NCI-H1105 (cell line): ENCODE measurements at places on chromosomes 3 and 15.
A peak's percentile ranks its signal among the peaks of the same experiment; 100 is the strongest.

DNA sequence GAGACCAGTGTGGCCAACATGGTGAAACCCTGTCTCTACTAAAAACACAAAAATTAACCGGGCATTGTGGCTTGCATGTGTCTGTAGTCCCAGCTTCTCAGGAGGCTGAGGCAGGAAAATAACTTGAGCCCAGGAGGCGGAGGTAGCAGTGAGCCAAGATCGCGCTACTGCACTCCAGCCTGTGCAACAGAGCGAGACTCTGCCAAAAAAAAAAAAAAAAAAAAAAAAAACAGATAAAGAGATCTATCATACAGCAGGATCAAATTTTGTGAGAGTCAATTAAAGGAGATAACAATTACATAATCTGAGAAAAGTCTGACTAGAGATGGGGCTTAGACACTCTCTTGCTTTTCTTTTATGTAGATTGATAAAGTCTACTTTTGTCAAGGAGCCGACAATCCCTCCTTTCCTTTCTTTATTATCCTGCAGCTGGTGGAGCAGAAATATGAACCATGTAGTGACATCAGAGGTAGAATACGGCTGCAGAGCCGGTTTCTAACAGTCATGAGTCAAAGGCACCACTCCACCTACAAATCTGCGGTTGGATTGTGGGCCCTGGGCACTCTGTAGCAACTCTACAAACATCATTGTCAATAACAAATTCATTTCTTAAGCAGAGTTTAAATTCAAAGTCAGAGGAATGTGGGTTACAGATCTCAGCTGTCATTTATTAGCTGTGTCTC, 9.0 kb downstream of the C2CD4A start:
- DNase-seq: peak; percentile 76

GRCh38 chr3:6518709-6519345, 342.1 kb upstream of the GRM7 start:
- DNase-seq: no peak

DNA sequence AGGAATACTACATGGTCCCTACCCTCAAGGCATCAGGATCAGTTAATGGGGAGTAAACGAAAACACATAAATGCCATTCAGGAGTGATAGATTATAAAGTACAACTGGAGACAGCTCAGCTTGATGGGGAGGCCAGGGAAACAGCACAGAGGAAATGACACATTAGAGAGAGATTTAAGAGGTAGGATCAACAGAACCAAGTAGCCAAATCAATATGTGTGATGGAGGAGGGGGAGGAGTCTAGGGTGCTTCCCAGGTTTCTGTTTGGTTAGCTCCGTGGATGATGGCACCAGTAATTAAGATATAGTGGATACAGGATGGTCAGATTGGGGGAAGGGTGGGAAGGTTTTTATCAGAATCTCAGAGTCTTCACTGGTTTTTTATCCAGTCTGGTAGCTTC, 229.5 kb upstream of the ROPN1 start:
- DNase-seq: no peak

GRCh38 chr15:70379938-70380883, 282.5 kb upstream of the TLE3 start:
- DNase-seq: no peak
